RPMI8226 (cell line): ENCODE measurements at places on chromosomes 12 and 14.

DNA sequence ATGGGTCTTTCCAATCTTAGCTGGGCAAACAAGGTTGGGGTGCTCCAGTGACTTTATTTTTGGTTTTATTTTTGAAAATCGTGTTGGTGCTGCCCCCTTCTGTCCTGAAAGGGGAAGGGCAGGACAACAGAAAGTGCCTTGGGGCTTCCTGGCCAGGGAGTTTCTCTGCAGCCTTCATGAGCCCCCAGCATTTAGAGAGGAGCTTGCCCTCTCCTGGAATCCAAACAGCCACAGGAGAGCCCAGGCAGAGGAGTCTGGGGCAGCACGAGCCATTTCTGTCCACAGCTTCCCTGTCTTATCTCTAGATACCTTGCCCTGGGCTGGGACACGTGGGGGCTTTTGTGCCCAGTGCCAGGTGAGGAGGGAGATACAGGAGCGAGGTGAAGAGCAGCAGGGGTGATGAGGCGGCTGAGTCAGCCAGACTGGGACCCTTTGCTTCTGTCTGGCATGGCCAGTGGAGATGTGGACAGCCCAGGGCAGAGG, 4.4 kb upstream of the C1RL start:
- peak; percentile 44 for DNase-seq

DNA sequence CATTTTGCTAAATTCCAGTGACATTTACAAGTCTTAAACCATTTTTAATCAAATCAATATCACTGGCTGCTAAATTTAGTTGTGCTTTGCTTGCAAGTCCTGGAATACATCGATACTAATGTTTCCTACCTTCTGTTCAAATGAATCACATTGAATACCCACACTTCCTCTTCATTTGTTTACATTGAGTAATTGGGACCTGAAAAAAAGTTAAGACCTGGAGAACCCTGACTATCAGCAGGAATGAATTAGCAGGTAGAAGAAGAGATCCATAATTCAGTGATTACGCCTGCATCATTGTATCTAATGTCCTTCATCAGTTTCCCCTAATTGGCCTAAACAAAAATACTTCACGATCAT, 369.3 kb downstream of the ETNK1 start:
- no peak for DNase-seq

- DNase-seq = no peak
Observed at GRCh38 chr12:104866291-104866690, 91.8 kb downstream of the SLC41A2 start.

DNA sequence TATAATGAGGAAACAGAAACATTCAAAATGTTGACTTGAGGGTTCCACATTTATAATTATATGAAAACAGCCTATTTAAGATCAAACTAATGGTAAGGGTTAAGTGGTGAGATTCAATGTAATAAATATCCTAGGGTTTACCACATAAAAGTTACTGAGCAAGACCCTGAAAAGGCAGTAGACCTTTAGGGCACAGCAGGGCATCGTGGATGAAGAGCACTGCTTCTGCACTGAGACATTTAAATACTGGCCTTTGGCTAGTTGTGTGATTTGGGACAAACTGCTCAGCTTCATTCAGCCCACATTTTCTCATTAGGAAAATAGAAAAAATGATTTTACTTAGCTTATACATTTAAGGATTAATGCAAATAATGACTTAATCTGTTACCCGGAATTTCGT, 42.0 kb downstream of the CNTN1 start:
- DNase-seq = no peak

- no peak for DNase-seq
Observed at GRCh38 chr14:68944162-68944561, 34.9 kb downstream of the ACTN1 start.

DNA sequence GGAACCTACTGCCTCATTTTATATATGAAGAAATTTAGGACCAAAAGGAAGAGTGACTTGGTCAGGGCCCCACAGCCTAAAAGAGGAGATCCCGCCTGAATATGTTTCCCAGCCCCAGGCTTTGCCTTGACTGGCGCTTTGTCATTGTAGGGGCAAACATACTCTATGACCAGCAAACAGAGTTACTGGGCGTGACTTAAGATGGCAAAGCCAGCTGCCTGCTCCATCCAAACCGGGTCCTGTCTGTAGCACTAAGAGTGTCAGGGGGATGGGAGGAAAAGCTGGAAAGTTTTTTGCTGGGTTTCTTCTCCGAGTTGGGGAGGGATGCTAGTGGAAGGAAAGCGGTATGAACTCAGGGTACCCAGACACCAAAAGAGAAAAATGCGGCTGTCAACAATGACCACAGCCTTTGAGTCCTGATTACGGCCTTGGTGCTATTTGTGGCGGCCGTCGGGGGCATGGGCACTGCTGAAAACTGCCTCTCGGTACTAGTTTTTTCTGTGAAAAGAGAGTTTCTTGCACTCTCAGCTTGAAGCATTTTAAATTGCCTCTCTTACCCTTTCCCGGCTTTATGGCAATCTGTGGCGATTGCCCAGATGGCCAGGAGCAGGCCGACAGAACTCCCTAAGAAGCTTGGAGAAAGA, 82.7 kb downstream of the PRIMA1 start:
- DNase-seq = no peak

GRCh38 chr12:130880411-130880885, 8.6 kb downstream of the RAN start:
- DNase-seq = no peak

GRCh38 chr14:85881935-85882334, 352.0 kb downstream of the FLRT2 start:
- no peak for DNase-seq

GRCh38 chr14:93778856-93779629, 9.2 kb downstream of the PRIMA1 start:
- no peak for DNase-seq

DNA sequence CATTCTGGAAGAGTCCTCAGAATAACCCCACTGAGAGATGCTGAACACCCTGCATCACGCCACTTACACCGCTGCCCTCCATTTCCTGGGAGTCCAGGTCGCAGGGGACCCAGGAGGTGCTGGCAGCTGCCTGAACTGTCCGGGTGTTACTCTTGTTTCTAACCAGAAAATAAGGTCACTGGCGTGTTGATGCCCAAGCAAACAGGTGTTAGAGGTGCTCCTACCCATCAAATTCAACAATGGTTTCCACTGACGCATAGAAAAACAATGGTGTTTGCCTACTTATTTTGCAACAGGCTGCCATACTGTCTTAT, 23.8 kb downstream of the PITPNM2 start:
- DNase-seq = no peak

DNA sequence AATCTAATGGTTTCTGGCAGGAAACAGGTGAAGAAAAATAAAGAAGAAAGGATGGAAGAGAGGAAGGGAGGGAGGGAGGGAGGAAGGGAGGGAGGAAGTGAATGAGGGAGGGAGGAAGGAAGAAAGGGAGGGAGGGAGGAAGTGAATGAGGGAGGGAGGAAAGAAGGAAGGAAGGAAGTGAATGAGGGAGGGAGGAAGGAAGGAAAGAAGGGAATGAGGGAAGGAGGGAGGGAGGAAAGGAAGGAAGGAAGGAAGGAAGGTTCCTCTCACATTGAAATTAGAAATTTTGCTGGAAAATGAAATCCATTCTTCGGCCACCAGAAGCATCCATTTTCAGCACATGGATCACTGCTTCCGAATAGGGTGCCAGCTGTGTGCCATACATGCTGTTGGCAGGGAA, 62.2 kb upstream of the PELI2 start:
- no peak for DNase-seq

DNA sequence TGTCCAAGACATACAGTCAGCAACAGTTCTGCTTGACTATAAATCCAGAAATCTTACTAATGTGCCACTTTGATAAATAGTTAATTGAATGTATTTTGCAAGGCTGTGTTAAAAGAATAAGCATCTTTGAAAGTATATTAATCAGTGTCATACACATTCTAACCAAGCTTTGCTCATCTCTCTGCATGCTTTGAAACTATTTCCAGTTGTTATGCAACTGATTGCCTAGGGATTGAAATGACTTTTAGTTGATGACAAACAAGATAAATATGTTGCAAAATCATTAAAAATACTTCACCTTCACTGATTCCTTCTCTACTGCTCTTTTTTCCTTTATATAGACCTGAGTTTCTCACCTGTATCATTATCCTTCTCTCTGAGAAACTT, 91.3 kb downstream of the AEBP2 start:
- DNase-seq = no peak

DNA sequence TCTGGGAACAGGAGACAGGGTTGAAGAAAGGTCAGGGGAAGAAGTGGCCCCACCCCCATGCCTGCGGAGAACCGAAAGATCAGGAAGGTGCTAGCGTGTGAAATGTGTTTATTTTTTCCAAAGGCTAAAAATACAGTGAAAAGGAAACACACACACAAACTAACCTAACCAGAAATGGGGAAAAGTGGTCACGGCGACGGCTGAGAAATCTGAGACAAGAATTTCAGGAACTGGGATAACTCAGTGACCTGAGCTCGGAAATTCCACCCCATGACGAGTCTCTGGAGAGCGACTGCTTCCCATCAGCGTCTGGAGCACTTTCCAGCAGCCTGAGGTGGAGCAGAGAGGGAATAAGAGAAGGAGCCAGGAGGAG, 16.6 kb upstream of the RND1 start:
- no peak for DNase-seq

DNA sequence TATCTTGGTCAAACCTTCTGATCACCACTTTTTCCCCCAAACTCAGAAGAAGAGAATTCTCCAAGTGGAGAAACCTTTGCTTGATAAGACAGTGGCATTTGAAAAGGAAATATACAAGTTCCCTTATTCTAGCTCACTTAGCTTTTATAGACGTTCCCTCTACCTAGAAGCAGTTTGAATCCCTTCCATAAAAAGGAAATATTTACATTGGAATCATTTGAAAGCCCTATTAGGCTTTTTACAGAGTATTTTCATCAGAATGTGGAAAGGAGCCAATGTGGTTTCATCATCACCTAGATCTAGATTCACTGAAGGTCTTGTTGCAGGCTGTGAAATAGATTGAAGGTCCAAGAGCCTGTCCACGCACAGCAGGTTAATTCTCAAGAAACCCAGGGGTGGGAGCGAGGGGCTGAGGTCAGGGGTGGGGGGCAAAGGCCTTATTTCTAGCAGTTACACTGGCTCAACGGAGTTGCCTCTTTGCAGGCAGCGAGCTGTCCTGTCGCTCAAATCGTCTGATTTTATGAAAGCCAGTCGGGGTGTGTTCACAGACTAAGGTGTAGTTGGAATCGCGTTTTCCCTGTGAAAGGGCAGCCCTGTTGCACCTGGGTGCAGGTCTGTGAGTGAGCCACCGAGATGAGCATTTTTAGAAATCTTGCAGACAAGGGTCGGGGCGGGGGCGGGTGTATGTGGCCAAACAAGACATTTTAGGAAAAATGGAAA, 45.6 kb downstream of the AACS start:
- DNase-seq = no peak

GRCh38 chr14:105774001-105774400, 247.6 kb downstream of the TMEM121 start:
- DNase-seq = no peak

GRCh38 chr14:33737446-33737845, 213.4 kb downstream of the EGLN3 start:
- no peak for DNase-seq

DNA sequence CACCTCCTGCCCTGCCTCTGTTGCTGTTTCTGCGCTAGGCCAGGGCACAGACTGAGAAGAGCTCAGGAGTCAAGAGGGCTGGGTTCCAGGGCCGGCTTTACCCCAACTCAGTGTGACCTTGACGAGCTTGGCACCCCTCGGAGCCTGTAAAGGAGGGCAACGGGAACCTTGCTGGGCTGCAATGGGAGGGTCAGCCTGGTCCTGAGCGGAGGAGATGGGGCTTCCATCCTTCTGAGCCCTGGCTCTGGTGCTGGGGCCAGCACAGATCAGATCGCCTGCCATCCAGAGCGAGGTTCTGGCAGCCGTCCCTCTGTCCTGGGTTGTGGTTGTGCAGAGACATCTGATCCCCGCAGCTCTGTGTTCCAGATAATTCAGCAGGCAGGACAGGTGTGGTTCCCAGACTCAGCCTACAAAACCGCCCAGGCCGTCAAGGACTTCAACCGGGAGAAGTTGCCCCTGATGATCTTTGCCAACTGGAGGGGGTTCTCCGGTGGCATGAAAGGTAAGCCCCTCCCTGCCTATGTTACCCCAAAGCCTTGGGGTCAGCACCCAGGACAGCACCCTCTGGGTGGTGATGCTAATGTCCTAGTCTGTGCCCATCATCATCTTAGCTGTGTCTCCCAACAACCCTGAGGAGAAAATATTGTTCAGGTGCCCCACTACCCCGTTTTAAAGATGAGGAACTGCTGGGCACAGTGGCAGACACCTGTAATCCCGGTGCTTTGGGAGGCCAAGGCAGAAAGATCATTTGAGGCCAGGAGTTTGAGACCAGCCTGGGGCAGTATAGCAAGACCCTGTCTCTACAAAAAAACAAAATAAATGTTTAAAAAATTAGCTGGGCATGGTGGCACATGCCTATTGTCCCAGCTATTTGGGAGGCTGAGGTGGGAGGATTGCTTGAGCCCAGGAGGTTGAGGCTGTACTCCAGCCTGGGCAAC, 50.2 kb downstream of the FOXN4 start:
- DNase-seq = no peak

DNA sequence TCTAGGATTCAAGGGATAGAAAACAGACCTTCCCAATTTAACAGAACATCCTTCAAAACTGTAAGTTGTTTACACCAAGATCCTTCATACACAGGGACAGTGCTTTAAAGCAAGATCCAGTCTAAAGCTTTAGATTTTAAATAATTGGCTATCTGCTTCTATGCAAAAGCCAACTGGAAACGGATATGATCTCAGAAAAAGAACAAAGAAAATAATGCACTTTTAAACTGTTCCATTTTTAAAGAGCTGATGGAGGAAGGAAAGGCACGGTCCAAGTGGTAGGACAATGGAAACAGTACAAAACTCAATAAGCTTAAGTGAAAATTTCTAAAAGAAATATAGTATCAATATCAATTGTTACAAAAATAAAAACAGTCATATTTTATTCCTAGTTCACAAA, 27.7 kb downstream of the LRP6 start:
- no peak for DNase-seq

- DNase-seq = no peak
Observed at GRCh38 chr14:92514844-92515514, 1.4 kb downstream of the RIN3 start.

DNA sequence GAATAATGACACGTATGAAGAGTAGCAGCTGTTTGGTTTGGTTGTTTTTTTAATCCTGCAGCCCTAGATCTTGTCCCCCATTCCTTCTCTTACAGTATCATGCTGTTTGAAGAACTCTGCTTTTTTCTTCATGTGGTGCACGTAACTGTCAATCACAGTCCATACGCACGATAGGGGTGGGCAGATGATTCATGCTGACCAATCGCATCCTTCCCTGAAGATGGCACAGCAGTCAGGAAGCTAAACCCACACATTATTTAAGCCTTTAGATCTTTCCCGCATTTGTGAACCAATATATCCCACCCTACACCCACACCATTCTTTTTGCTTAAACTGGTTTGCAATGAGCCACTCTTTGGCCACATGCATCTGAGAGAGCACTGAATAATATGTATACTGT, 158.9 kb upstream of the PLEKHA5 start:
- DNase-seq = no peak
